Renal cortex interstitium (tissue), 15 donors: ENCODE measurements at places on chromosomes 1 and 21.

DNA sequence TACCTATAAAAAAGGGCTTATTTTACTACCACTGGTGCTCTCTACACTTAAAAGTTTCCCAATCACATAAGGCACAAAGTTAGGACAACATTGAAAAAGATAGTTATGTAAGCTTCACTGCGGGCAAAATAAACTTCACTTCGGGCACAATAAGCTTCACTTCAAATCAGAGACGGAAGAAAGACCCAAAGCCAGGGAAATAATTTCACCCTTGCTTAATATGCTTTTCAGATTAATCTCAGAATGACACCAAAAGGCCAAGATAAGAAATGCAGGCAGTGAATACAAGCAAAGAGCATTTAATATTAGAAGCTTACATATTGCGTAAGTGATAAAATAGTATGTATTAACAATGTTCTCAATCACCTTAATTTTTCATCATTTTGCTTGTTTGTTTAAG is 444.2 kb downstream of the SETD4 start:
- no peak for DNase-seq

- DNase-seq = no peak
Observed at GRCh38 chr1:114314098-114314497, 160.4 kb upstream of the SYT6 start.

GRCh38 chr21:43825936-43826622 is 36.7 kb downstream of the RRP1 start:
- peak; percentile 63 for DNase-seq

GRCh38 chr1:33460144-33460543 is 12.3 kb upstream of the ZSCAN20 start:
- no peak for DNase-seq

DNA sequence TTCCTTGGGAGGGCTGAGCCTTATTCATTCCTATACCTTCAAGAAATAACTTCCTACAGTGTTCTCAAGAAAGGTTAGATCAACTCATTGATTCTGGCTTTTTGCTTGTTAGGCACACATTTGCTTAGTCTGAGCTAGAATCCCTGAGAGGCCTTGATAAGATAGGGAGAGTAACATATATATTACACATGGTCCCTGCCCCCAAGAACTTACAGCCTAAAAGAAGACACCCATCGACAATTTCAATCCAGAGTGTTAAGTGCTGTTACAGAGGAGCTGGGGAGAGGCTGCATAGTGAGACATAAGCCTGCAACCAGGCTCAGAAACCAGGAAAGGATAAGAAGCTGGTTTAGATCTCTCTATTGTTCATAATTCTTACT is 68.7 kb downstream of the PLPP3 start:
- DNase-seq = no peak

- DNase-seq = no peak
Observed at GRCh38 chr1:215079456-215079855, 3.1 kb upstream of the KCNK2 start.

DNA sequence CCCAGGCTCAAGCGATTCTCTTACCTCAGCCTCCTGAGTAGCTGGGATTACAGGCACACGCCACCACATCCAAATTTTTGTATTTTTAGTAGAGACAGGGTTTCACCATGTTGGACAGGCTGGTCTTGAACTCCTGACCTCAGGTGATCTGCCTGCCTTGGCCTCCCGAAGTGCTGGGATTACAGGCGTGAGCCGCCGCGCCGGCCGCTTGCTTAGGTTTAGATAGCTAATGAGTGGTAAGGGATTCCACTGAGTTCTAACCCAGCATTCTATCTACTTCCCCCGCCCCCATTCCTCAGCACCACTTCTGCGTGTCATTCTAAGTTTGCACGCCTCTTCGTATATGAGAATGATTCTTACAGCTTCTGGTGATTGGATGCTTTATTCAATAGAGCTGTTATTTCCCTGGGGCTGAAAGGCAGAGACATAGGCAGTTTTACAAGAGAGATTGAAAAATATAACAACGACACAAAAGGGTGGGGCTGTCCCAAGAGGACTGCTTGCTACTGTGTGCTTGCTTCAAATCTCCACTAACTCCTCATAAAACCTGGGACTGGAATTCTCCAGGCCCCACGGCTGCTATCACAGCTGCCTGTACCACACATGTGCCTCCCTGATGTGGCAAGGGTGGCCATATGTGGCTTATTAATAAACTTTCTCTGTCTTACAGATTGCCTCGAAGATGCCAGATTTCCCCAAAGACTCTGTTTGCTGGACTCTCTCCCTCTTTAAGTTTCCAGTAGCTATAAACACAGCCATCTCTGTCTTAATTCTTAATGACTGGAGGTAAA is 23.7 kb upstream of the GREM2 start:
- no peak for DNase-seq

- DNase-seq = no peak
Observed at GRCh38 chr1:225950905-225951497, 10.0 kb upstream of the LEFTY2 start.

DNA sequence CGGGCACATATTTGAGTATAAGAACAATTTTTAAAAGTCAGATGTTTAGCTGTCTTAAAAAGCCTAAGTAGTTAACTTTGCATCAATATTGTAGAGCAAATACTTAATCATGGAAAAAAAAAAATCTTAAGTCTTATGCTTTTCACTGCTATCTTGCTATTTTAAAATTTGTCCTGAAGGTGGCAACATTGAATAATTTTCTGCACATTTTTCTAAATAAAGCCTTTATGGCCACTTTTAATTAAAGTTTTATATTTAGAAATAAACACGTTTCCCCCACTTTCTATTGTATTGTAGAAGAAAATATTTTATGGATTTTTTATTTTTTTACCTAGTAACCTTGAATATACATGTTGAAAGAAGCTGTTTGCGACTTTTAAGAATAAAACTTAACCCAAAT is 198.8 kb downstream of the AMY1C start:
- no peak for DNase-seq

GRCh38 chr1:179476484-179476883 is 99.3 kb downstream of the NPHS2 start:
- DNase-seq = no peak

DNA sequence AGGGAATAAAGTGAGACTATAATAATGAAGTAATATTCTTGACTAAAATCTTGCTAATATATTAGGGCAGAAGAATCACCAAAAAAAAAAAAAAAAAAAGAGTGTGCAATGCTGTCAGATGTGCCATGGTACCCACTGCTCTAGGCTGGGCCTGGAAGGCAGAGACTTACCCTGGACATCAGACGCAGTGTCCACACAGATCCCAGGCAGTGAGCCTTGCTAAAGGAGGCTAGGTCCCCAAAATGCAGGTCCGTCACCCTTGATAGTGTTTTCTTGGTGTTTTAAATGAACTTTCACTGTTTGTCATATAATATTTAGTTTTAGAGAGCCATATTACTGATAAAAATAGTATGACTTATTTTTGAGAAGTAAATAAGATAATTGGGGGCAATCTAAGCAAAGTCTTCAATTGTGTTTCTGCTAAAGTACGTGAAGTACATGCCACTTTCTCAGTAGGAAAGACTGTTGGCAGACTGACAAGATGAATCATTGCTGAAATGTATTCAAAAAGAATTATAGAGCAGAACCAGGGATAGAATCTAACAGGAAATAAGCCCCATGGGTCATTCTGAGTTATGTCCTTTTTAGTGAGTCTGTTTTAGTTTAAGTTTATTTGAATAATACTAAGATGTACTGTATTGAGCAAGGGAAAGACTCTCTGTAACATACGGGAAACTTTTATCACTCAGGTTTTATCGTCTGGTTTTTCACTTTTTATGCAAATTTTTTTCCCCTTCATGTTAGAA is 74.6 kb upstream of the PDC start:
- DNase-seq = no peak

- no peak for DNase-seq
Observed at GRCh38 chr1:25699500-25700143, 83.0 kb downstream of the MAN1C1 start.

DNA sequence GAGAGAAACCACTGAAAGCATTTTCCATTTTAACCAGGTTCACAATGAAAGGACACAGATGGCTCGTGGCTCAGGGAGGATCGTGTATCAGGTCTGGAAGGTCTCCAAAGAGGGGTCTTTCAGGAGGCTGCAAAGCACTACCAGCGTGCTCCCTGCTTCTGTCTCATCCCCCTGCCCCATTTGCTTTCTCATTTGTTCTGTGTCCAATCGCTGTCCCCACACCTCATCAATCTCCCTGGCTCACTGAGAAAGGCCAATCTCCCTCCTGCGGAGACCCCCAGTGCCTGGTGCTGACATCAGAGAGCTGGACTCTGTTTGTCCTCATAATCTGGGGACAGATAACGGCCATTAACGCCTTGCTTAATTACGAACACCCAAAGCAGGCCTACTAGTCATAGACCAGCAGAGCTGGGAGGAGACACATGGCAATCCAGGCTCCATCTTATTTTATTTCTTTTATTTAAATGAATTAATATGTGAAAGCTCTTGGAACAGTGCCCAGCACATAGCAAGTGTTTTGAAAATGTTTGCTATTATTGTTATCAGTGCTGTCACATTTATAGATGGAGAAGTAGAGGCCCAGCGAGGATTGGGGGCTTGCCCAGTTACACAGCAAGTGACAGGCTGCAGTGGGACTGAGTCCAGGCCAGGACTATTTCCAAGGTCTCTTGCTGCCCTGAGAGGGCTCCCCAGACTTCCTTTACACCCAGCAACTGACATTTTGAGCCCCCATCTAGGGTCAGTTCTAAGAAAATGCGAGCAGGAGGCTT is 341.0 kb upstream of the USP24 start:
- DNase-seq = no peak

- no peak for DNase-seq
Observed at GRCh38 chr1:6998267-6998666, 213.0 kb downstream of the CAMTA1 start.

GRCh38 chr1:64087768-64088167 is 115.7 kb upstream of the UBE2U start:
- no peak for DNase-seq

- DNase-seq = no peak
Observed at GRCh38 chr1:115668579-115668978, 26.8 kb downstream of the VANGL1 start.

DNA sequence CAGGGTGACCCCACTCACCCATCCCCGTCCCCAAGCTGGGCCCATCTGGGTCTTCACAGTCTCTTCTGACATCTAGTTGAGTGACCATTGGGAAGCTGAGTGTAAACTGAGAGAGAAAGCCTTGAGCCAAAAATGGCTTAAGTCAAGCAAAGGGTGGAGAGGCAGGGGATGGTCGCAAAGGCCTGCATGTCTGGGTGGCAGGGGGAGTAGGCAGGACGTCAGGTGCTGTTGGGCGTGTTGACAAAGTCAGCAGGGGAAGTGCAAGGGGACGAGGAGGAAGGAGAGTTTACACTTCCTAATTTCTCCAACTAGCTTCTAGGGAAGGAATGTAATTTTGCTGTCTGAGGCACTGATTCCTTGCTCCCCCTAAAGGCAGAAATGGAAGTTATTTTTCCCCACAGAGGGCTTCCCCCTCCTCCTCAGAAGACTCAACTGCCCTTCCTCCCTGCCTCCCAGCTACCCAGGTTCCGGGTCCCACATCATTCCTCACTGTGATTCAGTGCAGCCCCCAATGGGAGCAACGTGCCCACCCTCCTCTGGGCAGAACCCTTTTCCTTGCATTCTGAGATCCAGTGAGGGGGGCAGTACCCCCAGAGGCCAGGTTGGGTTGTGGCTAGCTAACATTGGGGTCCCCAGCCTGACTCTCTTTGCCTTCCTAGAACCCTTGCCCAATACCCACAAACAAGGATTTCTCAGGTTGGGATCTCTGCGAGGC is 1.2 kb upstream of the ADORA1 start:
- DNase-seq = peak; percentile 56

DNA sequence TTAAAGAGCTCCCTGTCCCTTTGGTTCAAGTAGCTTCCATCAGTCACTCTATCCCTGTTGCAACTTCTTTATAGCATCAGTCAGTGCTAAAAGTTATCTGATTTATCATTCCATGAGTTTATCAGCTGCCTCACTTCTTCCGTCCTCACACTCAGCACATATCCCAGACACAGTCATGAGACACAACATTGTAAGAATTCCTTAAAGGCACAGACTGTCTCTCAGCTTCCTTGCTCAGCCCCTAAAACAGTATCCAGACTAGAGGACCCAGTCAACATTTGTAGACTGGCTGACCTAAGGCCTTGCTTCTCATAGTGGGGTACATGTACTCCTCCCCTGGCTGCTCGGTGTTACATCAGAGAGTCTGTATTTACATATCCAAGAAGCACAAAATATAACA is 164.9 kb upstream of the ADGRL2 start:
- no peak for DNase-seq

DNA sequence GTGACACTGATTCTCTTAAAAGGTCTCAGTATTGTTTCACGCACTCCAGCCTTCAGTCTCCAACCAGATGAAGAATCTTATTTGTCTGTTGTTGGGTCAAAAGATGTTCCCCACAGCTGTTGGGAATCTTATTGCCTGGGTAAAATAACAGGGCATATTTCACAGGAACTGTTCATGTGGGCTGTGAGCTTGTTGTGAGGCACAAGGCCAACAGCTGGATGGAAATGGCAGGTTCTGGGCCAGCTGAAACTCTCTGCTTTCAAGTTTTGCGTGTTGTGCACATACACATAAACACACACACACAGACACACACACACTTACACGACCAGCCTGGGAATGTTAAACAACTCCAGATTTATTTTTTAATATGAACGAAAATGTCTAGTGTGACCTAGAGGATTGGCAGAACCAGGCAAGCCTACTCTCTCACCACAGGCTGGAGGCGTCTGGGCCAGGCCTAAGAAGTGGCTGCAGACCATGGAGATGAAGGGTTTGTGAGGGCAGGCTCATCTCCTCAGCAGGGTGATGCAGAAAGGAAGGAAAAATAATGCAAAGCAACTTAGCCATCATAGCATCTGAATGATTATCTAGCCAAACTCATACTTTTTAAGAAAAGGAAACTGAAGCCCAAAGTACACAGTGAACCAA is 357.0 kb downstream of the TTLL7 start:
- no peak for DNase-seq

GRCh38 chr1:228224198-228225164 is 16.6 kb downstream of the OBSCN start:
- DNase-seq = no peak
